Fibroblast of skin of left biceps (primary cell): ENCODE measurements at places on chromosomes 4 and X.

- no peak for DNase-seq
These were observed 3.3 kb downstream of the ING2 start for GRCh38 chr4:183507925-183508696.

DNA sequence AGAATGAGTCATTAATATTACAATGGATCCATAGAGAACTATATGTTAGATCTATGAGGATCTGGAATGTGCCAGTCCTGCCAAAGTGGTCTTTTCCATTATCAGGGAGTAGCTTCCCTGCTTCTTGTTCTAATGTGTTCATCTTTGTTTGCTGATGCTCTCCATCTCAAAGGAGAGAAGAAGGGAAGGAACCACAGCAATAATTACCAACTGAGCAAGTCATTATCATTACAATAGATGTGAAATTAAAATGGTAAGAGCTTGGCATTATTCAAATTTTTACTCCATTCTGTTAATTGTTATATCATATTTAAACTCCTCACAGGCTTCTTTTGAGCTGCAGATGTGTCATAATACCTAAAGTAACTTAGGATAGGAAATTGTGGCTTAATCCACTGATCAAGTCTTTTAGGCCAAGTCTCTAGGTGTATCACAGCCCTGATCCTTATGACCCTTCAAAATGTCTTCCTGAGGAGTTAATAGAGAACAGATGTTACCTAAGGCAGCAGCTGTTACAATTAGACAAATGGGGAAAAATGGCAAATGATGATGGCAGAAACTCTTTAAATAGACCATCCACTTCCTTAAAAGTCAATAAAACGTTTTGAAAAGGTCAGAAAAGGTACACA is 1492.7 kb upstream of the IGFBP7 start:
- DNase-seq, result no peak

DNA sequence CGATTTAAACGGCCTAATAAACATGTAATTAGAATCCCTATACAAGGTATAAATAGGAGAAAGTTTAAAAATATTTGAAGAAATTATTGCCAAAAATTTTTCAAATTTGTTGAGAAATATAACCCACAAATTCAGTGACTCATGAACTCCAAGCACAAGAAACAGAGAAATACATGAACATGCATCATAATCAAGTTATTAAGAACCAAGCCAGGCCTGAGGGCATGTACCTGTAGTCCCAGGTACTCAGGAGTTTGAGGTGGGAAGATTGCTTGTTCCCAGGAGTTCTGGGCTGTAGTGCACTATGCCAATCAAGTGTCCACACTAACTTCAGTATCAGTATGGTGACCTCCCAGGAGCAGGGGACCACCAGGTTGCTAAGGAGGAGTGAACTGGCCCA is 341.9 kb downstream of the CAMK2D start:
- no peak for DNase-seq

GRCh38 chrX:5084279-5084678 is 1144.4 kb downstream of the NLGN4X start:
- DNase-seq, result no peak

DNA sequence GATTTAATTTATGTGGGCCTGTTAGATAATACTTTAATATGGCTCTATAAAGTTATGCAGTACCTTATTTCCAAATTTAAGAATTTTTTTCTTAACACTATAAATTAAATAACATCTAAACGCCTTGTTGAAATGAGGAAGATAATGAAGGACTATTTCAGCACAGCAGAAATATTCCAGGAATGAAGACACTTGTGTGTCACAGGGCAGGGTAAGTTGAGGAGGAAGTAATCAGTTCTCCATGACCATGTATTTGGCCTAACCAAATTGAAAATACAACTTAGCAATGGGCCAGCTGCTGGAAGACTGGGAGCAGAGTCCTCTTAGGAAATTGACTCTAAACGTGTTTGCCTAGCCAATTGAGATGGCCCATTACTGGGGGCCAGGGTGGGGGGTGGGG is 16.9 kb downstream of the CXCL3 start:
- DNase-seq, result no peak

- DNase-seq, result no peak
These were observed 99.8 kb downstream of the LARP7 start for GRCh38 chr4:112736718-112737135.

DNA sequence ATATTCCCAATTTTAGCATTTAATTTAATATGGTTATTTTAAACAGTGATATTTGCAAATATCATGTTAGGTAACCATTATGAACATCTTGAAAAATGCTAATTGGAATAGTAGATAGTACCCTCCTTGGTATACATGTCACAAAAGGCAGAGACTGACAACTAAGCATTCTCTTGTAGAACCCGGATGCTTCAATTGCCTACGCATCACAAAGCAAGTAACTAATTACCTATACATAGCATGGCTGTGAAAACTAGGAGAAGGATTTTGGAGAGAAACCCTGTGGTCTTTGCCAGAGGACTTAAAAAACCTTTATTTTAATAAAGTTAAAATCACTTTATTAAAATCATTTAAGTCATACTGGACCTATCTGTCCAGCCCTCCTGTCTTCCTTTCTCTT is 764.1 kb upstream of the TENM3 start:
- DNase-seq, result no peak

DNA sequence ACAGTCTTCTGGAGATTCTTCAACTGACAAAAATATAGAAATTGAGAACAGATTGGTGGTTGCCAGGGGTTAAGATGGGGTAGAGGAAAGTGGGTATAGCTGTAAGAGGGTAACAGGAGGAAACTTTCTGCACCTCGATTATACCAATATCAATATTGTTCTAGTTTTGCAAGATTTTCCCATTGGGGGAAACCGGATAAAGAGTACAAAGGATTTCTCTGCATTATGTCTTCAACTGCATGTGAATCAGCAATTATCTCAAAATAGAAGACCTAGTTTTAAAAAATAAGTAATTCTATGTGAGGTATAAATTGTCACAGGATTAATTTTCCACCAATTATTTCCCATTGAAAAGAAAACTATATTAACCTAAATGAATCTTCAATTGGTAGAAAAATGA is 65.7 kb downstream of the LRBA start:
- DNase-seq, result no peak

DNA sequence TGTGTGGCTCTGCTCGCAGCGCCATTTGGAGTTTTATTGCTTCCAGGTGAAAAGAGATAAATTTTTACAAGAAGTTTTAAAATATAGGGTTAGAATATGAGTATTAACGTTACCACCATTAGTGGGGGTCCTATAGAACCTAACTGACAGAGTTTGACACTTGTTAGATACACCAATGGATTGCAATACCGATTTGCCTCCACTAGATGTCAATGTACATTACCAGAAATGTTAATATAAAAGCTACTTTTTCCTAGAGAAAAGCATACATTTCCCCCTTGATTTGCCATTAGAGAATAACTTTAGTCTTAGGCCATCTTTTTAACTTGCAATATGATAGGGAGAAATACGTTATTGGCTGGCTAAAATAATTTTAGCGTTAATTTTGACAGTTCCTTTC is 108.4 kb downstream of the LINC00632 start:
- peak; percentile 1 for DNase-seq
